Activated naive CD8-positive, alpha-beta T cell treated with anti-CD3 and anti-CD28 coated beads, Interleukin-2, amount 10 ng/mL, durations not matched to agents 7 days and 5 days (primary cell): ENCODE measurements at places on chromosomes 6 and 20. TPM values are rescaled to one million over a fixed set of nuclear protein-coding genes. Genes with fewer than 3 reads are reported as not detected.

- no peak for DNase-seq
These were observed 66.3 kb downstream of the SH3BGRL2 start for GRCh38 chr6:79697430-79697829.

DNA sequence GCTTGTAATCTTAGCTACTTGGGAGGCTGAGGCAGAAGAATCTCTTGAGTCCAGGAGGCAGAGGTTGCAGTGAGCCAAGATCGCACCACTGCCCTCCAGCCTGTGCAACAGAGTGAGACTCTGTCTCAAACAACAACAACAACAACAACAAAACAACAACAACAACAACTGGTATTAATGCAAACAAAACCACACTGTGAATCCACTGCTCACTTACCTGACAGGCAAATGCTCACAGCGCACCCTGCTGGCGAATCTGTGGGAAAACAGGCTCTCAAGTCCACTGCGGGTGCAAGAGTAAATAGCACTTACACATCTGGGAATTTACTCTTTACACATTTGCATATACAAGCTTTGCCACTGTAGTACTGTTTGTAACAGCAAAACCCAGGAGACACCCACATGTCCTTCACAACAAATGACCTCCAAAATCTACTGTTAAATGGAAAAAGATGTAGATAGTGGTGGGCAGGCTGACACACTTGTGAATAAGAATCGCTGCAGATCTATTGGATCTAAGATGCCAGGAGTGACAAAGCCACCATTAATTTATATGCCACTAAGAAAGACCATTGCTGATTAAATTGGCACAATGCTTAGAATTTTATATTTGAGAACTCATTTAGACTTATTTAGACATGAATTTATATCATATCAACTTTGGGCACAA, 29.3 kb downstream of the NSFL1C start:
- DNase-seq = peak; percentile 83

The MYCT1 gene
- total RNA-seq = not detected

GRCh38 chr6:80696268-80696667, 589.8 kb downstream of the BCKDHB start:
- DNase-seq = no peak

GRCh38 chr20:25090492-25091429, 8.8 kb upstream of the VSX1 start:
- peak; percentile 64 for DNase-seq

- no peak for DNase-seq
These were observed 64.8 kb downstream of the FYN start for GRCh38 chr6:111808493-111808892.

The IL17A gene
- not detected for total RNA-seq

DNA sequence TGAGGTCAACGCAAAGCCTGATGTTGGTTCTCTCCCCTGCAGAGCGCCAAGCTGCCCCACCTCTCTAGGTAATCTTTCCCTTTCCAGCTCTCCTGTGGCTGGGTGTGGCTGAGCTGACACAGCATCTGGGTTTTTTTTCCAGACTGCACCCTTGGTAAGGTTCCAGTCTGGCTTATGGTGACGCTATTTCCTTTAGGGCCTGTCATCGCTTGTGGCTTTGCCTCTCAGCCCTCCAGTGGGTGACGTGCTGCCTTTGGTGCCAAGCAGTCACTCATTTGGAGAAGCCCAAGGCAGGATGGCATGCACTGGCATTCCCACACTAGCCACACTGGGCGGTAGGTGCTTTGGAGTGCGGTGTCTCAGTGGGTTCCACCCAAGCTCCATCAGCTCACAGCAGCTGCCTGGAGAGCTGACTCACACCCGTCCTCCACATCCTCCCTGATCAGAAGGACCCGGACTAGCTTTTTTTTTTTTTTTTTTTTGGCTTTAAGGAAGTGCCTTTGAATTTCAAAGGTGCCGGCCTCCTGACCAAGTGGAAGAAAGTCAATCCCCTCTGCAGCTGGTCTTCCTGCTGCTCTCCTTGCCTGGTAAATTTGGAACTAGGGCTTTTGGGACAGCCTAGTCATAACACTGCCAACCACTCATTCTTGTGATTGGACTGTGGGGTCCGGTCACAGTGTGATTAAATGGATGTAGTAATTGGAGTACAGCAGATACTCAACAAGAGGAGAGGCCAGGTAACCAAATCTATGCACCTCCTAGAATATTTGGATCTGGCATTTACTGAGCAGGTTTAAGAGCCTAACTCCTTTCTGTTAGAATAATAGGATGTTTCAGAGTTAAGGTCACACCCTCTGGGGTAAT, 153.6 kb downstream of the CD83 start:
- DNase-seq = peak; percentile 74

DNA sequence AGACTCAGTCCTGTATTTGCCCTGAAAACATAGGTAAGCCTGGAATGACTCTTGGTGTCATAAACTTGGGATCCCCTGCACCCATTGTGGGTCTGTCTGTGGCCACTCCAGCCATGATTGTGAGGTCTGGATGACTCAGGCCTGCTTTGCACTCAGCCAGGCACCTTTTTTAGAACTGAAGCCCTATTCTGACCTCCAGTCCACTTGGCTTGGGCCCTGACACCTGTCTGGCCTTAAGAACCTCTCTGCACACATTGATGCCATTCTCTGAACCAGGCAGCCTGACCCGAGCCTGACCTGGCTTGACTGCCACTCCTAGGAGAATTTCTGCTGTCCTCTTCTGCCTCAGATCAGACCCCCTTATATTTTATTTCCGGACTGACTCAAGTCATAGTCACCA, 383.7 kb downstream of the MAFB start:
- no peak for DNase-seq
